ENCODE measurements at places on chromosomes 3 and 15.

- DNase-seq = no peak
These were observed 3.3 kb downstream of the RPL35A start for GRCh38 chr3:197953325-197953724.

GRCh38 chr3:71641674-71642073, 58.1 kb upstream of the FOXP1 start:
- no peak for DNase-seq

DNA sequence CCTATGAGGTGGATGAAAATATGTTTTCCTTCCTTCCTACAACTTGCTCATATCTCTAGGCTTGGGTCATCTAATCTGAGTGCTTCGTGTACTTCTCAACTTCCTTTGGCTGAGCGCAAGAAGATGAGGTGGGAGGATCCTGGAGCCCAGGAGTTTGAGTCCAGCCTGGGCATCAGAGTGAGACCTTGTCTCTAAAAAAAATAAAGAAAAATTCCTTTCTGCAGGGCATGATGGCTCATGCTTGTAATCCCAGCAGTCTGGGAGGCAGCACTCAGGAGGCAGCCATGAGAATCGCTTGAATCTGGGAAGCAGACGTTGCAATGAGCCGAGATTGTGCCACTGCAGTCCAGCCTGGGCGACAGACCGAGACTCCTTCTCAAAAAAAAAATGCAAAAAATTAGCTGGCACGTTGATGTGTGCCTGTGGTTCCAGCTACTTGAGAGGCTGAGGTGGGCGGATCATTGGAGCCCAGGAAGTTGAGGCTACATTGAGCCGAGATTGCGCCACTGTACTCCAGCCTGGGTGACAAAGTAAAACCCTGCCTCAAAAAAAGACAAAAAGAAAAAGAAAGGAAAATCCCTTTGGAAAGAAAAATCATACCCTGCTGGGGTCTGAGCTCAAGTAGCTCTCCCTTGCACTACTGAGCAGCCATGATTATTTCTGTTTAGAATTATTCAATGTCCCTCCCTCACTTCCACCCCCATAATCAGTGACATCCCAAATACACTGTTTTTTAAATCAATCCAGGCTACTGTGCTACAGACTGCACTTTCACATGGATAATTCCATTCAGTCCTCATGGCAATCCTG, 28.0 kb upstream of the RAB11A start:
- no peak for DNase-seq

DNA sequence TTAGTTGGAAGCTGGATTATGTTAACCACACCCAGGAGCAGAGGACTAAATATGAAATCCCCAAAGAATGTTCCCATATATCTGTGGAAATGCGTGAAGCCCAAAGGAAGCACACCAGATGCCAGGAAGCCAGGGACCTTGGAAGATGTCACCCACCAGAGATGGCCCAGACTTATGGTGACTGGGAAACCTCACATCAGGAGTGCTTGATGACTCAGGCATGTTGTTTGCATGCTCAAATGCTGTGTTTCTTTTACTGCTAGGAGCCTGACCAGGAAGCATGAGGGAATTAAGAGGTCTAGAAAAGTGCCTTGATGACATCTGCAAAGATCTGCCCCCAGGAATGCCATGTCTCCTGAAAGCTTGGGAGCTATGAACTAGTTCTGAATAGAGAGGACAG, 109.0 kb upstream of the SLC2A2 start:
- DNase-seq = no peak

- no peak for DNase-seq
These were observed 545.0 kb downstream of the PYDC2 start for GRCh38 chr3:192005989-192006388.
